ENCODE measurements at places on chromosomes 4 and X.

DNA sequence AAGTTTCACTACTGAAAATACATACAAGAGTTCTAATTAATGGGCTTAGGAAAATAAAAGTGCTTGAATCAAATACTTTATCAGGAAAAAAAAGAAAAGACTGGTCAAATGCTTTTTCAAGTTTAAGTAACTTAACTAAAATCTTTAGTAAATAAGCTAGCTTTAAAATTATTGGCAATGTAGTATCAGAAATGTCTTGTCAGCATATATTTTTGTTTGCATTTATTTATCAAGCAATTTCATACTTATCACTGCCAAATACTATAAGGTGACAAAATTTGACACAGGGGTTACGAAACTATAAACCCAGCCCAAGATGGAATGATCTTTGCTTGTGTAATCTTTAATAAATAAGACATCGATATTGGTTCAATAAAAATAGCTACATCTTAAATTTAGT lies 31.8 kb upstream of the MAGEA4 start:
- H3K36me3 ChIP-seq = no peaks in the 10 kb centered on the region
- no peak for DNase-seq

DNA sequence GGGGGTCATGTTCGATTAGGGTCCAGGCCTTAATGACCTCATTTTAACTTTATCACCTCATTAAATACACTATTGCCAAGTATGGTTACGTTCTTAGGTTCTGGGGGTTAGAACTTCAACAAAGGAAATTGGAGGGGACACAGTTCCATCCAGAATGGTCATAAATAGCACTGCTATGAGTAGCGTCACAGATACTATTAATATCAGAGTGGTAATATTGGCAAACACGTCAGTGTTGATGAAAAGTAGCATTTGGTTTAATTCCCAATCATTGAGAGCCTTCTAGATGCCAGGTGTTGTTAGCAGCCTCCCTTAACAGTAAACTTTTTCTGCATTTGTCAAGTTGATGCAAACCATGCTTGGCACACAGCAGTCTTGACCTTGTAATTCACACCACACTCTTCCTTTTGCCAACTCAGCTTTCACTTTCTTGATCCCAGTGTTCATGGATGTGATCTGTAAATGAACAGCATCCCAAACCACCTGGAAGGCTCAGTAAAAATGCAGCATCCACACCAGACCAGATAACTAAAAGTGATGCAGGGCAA lies 912.5 kb upstream of the TENM3 start:
- H3K4me1 ChIP-seq = peaks cover 7% of the 10 kb centered on the region
- H3K27ac ChIP-seq = peak overlapping the region; percentile 46
- H3K4me3 ChIP-seq = no peak overlapping the region
- H3K27me3 ChIP-seq = peaks cover 6% of the 10 kb centered on the region

- H3K4me1 ChIP-seq = no peaks in the 10 kb centered on the region
- no peak overlapping the region for H3K4me3 ChIP-seq
- no peak for DNase-seq
Measured at GRCh38 chr4:59855630-59856352, 1344.3 kb upstream of the ADGRL3 start.

DNA sequence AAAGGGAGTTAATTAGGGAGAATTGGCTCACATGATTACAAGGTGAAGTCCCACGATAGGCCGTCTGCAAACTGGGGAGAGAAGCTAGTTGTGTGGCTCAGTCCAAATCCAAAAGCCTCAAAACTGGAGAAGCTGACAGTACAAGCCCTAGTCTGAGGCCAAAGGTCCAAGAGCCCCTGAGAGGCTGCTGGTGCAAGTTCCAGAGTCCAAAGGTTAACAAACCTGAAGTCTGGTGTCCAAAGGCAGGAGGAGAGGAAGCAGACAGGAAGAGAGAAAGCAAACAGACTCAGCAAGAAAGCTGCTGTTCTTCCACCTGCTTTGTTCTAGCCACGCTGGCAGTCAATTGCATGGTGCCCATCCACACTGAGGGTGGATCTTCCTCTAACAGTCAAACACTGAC lies 29.0 kb upstream of the SPACA5B start:
- no peak overlapping the region for H3K4me3 ChIP-seq
- H3K36me3 ChIP-seq = no peaks in the 10 kb centered on the region
- DNase-seq = no peak
- no peak overlapping the region for H3K27ac ChIP-seq
- no peaks in the 10 kb centered on the region for H3K4me1 ChIP-seq

GRCh38 chr4:148090029-148090428 lies 352.2 kb downstream of the NR3C2 start:
- no peak overlapping the region for H3K27ac ChIP-seq
- no peak for DNase-seq
- H3K4me3 ChIP-seq = no peak overlapping the region
- H3K4me1 ChIP-seq = no peaks in the 10 kb centered on the region
- H3K36me3 ChIP-seq = peaks cover 2% of the 10 kb centered on the region

DNA sequence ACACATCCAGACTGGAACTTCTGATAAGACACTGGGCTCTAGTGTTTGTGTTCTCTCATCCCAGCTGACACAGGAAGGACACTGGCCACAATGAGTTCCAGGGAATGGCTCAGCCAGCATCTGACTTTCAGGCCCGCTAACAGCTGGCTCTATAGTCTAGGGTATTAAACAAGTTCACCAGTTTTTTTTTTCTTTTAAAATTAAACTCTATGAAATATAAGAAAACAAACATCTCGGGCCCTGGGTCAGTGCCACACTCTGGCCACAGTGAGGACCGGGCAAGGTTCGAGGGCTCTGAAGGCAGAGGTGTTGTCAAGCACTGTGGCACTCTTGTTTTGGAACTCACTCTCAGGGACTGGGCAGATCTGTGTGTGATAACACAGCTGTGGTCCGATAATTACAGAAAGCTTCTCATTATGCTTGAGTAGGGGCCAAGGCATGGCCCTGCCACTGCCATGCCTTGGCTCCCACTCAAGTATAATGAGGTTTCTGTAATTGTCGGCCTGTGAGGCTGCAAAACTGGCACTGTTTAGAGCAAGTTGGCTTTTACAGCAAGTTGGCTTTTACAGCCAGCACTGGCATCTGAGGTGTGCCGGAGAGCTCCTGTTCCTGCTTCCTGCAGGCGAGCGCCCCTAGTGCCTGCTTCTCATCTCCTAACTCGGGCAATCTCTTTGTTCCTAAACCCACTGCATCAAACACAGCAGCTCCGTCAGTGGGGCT lies 62.8 kb downstream of the PPP1R2C start:
- DNase-seq = peak; percentile 44
- no peaks in the 10 kb centered on the region for H3K27me3 ChIP-seq
- H3K27ac ChIP-seq = peak overlapping the region; percentile 88
- no peaks in the 10 kb centered on the region for H3K36me3 ChIP-seq

GRCh38 chr4:30429813-30430761 lies 290.1 kb upstream of the PCDH7 start:
- H3K27ac ChIP-seq = no peak overlapping the region
- no peaks in the 10 kb centered on the region for H3K4me1 ChIP-seq
- no peaks in the 10 kb centered on the region for H3K27me3 ChIP-seq
- DNase-seq = no peak
- no peak overlapping the region for H3K4me3 ChIP-seq

DNA sequence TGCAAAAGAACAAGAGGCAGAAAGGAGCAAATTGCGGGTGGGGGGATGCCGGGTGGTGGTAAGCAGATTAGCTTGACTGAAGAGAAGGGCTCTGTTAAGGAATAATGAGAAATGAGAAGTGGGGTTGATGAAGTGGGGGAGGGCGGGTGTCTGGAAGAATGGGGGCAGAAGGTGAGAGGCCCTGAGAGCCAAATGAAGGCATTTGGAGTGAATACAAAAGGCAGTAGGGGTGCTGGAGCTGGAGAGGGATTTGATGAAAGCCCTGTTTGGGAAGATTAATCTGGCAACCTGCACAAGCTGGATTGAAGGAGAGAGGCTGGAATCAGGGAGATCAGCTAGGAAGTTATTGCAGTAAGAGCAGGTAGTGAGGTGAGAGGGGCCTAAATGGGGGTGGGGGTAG lies 82.1 kb downstream of the GUCY2F start:
- H3K4me1 ChIP-seq = peaks cover 3% of the 10 kb centered on the region
- no peak overlapping the region for H3K27ac ChIP-seq
- H3K36me3 ChIP-seq = no peaks in the 10 kb centered on the region
- H3K4me3 ChIP-seq = no peak overlapping the region
- DNase-seq = no peak

DNA sequence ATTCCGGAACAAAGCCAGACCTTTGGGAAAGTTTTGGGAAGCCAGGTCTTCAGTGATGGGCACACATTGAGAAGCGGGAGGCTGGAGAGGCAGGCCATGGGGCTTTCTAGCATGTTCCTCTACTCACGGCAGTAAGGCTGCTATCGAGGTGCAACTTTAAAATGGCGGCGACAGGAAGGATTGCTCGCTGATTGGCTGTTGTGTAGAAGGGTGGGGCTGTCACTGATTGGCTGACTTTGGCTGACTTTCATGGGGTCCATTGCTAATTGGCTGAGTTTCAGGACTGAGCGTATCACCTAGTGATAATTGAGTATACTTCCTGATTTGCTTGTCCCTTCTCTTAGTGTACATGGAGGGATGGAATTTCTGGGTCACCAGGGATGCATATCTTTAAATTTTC lies 19.7 kb upstream of the GLOD5 start:
- H3K36me3 ChIP-seq = no peaks in the 10 kb centered on the region
- H3K4me1 ChIP-seq = peaks cover 3% of the 10 kb centered on the region
- no peak overlapping the region for H3K4me3 ChIP-seq
- H3K27me3 ChIP-seq = no peaks in the 10 kb centered on the region

DNA sequence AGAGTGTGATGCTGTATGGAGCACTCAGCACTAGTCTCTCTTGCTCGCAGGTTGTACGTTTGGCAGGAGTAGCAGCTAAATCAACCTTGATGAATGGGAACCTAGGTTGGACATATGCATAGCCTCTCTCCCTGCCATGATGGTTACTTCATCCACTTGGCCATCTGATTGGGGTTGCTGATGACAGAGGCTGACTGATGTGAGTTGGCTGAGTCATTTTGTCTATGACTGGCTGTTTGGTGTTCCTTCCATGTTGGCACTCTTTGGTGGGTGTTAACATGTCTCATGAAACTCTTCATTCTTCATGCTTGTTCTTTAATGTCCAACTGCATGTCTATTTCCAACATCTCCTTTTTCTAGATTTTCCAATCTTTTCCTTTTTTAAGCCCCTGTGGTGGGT lies 31.6 kb upstream of the SPARCL1 start:
- H3K27ac ChIP-seq = no peak overlapping the region
- no peaks in the 10 kb centered on the region for H3K27me3 ChIP-seq
- H3K36me3 ChIP-seq = no peaks in the 10 kb centered on the region
- H3K4me3 ChIP-seq = no peak overlapping the region
- no peak for DNase-seq

DNA sequence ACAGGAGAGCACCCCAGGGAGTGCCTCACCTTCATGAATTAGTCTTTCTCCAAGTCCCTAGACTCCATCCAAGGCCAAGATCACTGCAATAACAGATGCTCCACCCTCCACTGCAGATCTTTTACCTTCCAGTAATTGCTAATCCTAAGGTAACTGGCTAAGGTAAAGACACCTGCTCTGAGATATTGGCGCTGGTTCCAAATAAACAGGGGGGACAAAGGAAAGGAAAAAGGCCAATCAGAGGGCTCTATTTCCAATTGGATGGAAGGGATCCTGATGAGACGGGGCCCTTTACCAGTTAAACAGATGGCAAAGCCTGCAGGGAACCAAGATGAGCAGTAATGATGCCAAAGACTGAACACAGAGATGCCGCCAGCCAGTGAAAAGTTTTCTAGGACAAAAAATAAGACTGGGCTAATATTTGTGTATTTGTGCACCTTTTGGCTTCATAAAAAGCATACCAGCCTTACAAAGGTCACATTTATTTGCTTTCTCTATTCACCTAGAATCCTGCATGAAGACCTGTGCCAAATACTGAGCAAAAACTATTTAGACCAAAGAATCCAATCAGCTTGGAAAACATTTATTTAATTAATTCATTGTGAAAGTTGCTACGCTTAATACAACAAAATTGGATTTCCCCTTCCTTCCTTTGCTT lies 148.5 kb downstream of the PPP3CA start:
- H3K4me3 ChIP-seq = no peak overlapping the region
- DNase-seq = no peak
- H3K27ac ChIP-seq = no peak overlapping the region
- peaks cover 14% of the 10 kb centered on the region for H3K4me1 ChIP-seq

DNA sequence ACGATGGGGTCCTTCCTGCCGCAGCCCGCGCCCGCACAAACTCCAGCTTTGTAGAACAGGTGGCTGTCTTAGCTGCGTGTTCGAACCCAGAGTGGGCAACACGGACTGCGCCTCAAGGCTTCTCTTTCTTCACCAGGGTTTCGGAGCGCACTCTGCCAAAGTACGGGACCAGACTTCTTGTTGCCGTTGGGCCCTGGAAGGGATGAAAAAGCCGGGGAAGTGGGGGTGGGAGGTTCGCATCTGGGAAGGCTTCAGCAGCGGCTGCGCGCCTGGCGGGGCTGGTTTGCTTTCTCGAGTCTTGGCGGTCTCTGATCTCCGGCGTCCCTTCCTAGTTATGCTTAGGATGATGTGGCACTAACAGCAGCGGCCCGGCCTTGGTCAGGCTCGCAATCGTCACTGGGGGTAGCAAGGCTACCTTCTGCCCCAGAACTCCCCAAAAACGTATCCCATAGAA lies 673 bp downstream of the PARM1 start:
- peak overlapping the region; percentile 94 for H3K27ac ChIP-seq
- H3K36me3 ChIP-seq = no peaks in the 10 kb centered on the region
- peaks cover 22% of the 10 kb centered on the region for H3K27me3 ChIP-seq
- peaks cover 27% of the 10 kb centered on the region for H3K4me1 ChIP-seq
- peak overlapping the region; percentile 82 for H3K4me3 ChIP-seq

GRCh38 chr4:148842843-148843242 lies 400.6 kb upstream of the NR3C2 start:
- no peak overlapping the region for H3K4me3 ChIP-seq
- no peak for DNase-seq
- H3K36me3 ChIP-seq = no peaks in the 10 kb centered on the region
- H3K27me3 ChIP-seq = no peaks in the 10 kb centered on the region
- H3K4me1 ChIP-seq = no peaks in the 10 kb centered on the region

DNA sequence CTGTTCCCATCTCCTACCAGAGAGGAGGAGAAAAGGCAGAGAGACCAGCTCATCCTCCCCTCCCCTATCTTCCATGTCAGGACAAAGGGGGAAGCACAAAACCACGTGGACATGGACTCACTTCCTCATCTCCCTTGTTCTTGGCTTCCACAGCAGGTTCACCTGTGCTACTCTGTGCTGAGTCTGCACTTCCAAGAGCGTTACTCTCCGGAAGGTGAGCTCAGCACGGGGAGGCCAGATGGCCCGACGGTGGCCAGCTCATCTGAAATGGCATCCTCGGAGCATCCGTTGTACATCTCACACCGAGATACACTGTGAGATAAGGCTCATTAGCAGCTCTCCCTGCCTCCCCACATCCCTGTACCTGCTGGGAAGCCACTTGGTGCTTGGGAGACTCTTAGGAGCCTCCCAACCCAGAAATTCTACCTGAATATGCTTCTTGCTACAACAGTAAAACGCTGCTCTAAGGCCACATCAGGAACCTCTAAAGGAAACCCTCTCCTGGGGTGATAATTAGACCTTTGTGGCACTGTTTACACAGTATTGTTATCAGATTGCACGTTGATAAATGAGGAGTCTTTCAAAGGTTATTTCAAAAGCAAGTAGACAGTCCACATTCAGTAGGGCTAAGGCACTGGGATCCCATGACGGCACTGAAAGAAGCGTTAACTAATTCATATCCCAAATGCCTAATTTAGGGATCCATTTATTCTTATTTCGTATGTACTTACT lies 19.4 kb downstream of the LGI2 start:
- no peak for DNase-seq
- H3K27ac ChIP-seq = no peak overlapping the region
- H3K4me3 ChIP-seq = no peak overlapping the region
- H3K27me3 ChIP-seq = no peaks in the 10 kb centered on the region

GRCh38 chr4:150828159-150828558 lies 186.9 kb downstream of the LRBA start:
- no peak overlapping the region for H3K4me3 ChIP-seq
- no peak overlapping the region for H3K27ac ChIP-seq
- H3K36me3 ChIP-seq = peaks cover 48% of the 10 kb centered on the region
- DNase-seq = no peak
- no peaks in the 10 kb centered on the region for H3K27me3 ChIP-seq
- H3K4me1 ChIP-seq = peaks cover 4% of the 10 kb centered on the region
